Stimulated activated naive CD8-positive, alpha-beta T cell treated with anti-CD3 and anti-CD28 coated beads, Interleukin-15, Interleukin-2, amounts not matched to agents 100 U/mL and 50 U/mL, for 24 hours (primary cell): ENCODE measurements at places on chromosomes 11 and 22.
A peak's percentile ranks its signal among the peaks of the same experiment; 100 is the strongest.

DNA sequence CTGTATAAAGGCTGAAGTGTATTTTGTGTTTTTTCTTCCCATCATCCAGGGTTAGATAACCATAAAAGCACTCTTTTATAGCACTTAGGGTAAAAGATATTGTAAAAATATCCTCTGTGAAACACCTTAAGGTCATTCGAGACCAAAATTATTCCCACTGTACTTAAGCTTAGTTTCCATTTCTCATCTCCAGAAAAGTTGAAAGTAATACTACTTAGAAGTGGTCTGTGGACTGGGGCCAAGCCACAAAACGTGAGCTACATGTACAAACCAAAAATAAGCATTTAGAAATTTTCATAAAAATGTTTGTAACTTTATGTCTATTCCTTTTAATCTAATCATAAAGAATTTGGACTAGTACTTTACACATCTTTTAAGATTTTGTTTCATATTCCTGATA, 142.0 kb upstream of the NTM start:
- DNase-seq, result no peak

DNA sequence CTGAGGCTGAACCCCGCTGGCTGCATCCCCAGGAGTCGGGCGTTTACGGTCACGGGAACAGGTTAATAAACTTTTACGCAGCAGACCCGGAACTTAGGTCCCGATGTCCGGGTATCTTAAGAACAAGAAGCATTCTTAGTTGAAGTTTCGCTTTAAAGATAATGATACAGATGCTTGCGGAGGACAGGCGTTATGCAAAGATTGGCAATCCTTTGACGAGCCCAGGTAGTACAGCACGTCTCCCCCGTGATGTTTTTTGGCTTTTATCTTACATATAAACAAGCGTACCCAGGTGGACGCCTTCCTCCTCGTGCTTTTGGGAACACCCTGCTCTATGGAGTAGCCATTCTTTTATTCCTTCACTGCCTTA, 871 bp upstream of the TOLLIP start:
- no peak for DNase-seq

DNA sequence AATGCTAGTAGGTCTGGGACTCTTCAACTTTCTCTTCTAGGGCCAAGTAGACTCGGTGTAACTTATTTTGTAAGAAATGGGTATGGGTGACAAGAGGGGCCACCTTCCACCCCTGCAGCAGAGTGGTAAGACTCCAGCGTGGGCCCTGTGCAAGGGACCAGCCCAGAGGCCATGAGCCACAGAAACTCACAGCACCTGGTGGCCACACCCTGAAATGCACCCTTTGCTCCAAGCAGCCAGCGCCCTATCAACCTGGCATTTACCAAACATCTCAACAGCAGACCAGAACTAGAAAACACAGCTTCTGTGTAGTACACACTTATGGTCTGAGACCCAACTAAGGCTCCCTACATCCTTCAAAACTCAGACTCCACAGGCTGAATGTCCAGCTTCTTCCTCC, 5.7 kb downstream of the CDCA5 start:
- peak; percentile 72 for DNase-seq

GRCh38 chr22:41863472-41863871, 30.6 kb downstream of the SREBF2 start:
- DNase-seq, result no peak

DNA sequence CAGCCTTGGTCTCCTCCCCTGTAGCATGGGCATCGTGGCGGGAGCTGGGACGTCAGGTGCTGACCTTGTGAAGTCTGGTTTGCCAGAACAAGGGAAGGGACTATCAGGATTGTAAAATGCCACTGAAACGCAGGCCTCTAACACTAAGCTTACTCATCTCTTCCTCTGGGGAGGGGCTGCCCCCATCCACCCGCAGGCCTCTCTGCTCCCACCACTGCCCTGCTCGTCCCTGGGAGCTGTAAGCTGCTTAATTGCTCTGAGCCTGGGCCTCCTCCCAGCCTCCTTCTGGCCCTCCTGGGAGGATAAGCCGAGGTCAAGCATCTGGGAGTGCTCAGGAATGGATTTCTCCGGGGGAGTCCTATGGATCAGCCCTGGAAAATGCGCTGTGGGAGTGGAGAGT, 8.4 kb downstream of the SHISAL1 start:
- peak; percentile 25 for DNase-seq

GRCh38 chr11:46378811-46379481, 2.5 kb upstream of the MDK start:
- DNase-seq, result no peak

GRCh38 chr11:20707876-20708275, 38.5 kb downstream of the NELL1 start:
- no peak for DNase-seq

DNA sequence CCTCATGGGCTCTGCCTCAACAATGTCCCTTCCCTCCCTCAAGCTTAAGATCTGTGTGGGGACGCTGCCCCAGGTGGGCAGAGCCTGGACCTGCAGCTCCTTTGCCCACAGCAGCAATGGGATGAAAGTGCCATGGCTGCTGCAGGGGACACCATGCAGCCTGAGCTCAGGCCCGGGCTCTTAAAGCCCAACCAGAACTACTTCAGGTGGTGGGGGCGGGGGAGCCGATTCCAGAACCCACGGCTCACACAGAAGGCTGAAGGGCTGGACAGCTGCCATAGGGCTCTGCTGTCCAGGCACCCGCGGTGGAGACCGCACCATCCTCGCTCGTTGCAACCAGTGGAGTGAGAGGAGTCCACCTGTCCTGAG, 12.5 kb downstream of the CHID1 start:
- DNase-seq, result no peak

DNA sequence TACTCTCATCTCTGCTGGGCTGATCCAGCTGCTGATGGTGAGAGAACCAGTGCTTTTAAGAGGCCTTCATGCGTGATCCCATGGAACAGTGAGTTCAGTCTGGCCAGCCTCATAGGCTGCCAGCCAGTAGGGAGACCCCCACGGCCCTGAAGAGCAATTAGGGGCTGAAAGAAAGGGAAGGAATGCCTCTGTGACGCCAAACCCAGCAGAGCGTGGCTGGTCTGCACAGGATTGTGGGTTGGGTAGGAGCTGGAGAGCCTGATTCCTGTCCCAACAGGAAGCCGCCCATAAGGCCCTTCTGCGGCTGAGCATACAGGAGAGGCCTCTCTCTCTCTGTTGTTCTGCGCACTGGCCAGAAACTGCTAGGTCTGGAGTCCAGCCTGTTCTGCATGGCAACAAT, 181.5 kb upstream of the E2F8 start:
- DNase-seq, result no peak

DNA sequence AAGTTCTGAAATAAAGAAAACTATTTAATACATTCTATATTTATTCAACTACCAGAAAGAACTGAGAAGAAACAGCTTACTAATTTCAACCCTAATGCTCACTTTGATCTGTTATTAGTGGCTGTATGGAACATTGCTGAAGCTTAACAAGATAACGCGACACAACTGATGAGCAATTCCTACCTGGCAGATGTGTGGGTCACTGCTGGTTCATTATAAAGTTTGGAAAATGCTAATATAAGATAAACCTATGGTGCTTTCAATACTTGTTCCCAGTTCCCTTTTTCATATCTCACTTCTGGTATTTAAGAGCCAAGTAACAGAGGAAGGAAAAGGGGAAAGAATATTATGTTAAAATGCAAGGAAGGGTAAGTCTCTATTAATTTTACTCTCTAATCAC, 10.5 kb downstream of the CTSC start:
- no peak for DNase-seq

DNA sequence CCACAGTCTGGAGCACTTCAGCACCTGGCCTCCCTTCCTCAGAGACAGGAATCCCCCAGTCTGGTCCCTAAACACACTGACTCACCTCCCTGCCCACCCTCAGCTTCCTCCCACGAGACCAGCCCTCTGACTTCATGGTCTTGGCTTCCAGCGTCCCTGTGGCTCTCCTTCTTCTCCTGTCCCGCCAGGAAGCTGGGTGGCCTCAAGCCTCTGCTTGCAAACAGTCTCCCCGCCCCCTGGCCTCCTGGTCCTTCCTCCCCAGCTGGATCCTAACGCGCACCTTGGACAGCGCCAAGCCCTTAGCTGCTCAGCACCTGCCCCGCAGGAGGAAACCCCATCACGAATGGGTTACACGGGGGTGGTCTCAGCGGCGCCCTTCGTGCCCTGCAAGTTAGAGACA, 4.5 kb downstream of the NCF4 start:
- no peak for DNase-seq

DNA sequence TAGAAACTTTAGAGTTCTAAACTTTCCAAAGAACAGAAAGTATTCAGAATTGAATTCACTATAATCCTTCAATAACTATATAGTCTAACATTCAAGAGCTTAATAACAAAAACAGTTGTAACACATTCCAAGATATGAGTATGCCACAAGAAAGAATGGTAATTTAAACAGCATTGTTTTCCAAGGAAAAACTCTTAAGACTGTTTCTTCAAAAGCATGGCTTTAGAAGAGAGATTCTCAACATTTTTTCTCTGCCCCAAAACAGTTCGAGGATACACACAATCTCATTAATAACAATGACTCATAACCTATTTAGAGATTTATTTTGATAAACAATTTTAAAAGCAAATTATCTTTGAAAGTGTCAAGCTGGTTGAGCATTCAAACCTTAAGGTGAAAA, 16.7 kb upstream of the ARHGAP32 start:
- DNase-seq, result no peak

GRCh38 chr22:49574881-49575702, 252.6 kb downstream of the BRD1 start:
- DNase-seq, result no peak

DNA sequence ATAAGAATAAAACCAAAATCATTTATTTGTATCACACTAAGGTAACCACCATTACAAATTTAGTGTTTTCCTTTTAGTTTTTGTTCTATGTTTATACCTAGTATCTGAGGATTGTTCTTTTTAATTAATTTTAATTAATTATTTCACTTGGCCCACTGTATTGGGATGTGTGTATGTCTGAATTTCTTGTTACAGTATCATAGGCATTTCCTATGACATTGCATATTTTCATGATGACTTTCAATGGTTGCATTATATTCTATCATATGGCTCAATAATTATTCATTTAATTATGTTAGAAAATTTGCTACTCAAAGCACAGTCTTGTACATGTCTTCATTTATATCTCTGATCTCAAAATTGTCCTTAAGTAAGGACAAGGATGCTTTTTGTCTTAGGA, 41.0 kb downstream of the C11orf71 start:
- DNase-seq, result no peak

DNA sequence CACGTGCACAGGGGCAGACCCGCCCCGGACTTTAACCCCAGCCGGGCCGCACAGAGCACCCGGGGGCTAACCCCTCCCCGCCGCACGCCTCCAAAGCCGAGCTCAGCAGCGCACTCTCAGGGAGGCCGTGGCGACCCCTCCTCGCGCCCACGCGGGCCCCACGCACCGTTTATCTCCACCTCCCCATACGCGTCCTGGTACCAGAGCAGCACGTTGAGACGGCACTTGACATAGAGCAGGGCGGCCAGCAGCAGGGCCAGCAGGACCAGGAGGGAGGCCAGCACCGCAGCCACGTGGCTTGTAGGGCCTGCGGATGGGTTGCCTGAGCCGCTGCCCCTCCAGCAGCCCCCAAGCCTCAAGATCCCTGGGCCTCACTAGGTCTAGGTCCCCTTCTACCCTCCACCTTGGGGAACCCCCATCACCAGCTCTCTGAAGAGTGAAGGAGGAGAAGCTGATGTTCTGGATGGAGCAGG, 7.1 kb downstream of the SIGIRR start:
- DNase-seq, result no peak

DNA sequence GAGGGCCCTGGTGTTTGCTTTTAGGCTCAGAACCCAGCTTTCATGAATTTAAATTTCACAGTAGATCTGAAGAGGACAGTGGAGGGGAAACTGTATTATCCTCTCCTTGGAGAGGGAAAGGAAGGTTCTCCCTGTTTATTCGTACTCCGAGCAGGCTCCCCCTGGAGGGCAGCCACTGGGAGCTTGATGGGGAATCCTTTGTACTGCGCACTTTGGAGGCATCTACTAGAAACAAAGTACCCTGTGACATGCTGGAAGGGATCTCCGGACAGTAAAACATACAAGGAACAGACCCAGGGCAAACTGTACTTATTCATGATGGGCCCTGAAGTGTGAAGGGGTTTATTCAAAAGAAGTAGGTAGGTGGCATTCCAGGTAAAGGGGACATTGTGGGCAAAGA, 27.2 kb downstream of the NAV2 start:
- DNase-seq, result no peak

DNA sequence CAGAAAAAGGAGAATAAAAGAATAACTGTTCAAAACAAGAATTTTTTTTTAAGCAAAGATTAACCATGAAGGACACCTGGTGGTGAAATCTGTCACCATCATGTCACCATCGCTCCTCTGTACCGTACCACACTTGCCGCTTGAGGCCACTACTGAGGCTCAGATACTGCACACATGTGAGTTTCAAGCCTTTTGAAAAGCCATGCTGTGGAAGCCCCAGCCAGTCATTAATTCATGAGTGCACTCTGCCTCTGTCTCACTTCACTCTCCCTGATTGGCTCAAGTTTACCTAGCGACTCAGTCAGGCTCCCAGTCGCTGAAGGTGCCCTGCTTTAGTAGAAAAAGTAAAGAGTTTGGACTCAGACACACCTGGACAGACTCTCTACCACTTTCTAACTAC, 6.6 kb upstream of the MS4A12 start:
- no peak for DNase-seq

GRCh38 chr22:19167106-19167869, 11.2 kb downstream of the SLC25A1 start:
- no peak for DNase-seq
